ENCODE measurements at places on chromosomes 5 and 9. TPM values are rescaled to one million over a fixed set of nuclear protein-coding genes. Genes with fewer than 3 reads are reported as not detected.

DNA sequence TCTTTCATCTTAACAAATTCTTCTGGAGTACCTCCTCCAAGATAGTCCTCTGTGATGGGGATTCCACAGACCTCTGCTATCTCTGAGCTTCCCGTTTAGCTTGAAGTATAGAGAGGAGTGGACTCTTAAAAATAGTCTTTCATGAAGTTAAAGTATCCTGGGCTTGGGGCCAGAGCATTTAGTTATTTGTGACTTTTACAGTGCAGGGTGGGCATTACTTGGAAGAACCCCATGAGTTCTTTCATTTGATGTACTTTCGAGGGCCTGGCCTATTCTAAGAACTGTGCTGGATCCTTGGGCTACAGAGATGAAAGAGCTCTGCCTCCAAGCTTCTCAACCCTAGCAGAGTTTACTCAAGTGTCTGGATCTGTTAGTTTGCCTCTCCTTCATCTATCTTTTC is 131.5 kb downstream of the ZSWIM6 start:
- no peaks in the 10 kb centered on the region for H3K36me3 ChIP-seq
- no peak overlapping the region for H3K4me3 ChIP-seq
- no peak for DNase-seq
- no peak overlapping the region for H3K27ac ChIP-seq
- H3K27me3 ChIP-seq, result no peaks in the 10 kb centered on the region

GRCh38 chr5:23389291-23390101 is 117.9 kb upstream of the PRDM9 start:
- no peak overlapping the region for H3K27ac ChIP-seq
- H3K27me3 ChIP-seq, result no peaks in the 10 kb centered on the region
- no peaks in the 10 kb centered on the region for H3K36me3 ChIP-seq
- peaks cover 7% of the 10 kb centered on the region for H3K4me1 ChIP-seq
- no peak for DNase-seq

DNA sequence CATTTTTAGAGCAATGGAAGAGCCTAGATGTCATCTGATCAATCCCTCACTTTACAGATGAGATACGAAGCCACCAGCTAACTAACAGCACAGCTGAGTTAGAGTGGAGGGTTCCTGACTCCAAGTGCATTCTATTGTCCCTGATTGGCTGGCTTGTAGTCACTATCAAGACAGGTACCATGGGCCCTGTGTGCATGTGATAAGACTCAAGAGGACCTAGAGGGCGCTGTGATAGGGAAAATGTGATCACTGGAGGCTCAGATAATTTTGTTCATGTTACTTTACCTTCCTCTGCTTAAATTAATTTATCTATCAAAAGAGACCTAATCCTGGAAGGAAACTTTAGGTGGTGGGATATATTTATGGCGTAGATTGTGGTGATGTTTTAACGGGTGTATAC is 19.5 kb upstream of the SNAPC3 start:
- H3K27ac ChIP-seq, result no peak overlapping the region
- H3K27me3 ChIP-seq, result no peaks in the 10 kb centered on the region
- H3K4me1 ChIP-seq, result no peaks in the 10 kb centered on the region
- no peak overlapping the region for H3K4me3 ChIP-seq
- H3K36me3 ChIP-seq, result no peaks in the 10 kb centered on the region
- peak; percentile 12 for DNase-seq

DNA sequence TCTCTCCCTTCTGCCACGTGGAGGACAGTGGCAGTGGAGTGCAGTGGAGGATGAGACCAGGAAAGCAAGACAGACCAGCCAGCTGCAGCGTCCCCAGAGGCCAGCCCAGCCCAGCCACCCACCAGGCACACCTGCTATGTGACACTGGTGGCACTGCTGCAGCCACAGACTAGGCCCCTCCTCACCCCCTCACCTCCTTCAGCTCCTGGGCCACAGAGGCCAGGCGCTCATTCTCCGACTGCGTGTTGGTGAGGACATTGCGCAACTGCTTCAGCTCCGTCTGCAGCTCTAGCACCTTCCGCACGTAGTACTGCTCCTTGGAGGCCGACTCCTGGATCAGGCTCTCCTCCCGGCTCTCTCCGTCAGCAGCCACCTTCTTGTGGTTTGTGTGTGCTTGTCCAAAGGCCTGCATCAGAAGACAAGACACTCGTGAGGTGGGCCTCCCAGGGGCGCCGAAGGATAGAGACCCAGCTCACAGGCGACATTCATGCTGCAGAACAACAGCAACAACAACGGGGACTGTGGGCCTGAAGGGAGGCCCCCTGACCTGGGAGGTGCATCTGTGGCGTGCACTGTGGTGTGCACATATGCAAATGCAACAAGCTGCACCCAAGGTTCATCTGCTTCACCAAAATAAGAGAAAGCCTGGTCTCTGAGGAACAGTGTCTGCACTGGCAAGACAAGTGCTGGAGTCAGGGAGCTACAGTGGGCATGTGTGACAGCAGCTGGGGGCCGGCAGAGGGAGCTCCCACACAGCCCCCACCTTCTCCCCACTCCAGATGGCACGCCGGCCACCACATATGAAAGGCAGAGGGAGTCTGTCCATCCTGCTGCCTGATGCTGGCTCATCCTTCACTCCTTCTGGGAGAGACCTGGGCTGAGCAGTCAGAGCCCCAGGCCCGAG is 35.5 kb downstream of the BICD2 start:
- no peaks in the 10 kb centered on the region for H3K4me1 ChIP-seq
- H3K27me3 ChIP-seq, result no peaks in the 10 kb centered on the region
- H3K36me3 ChIP-seq, result no peaks in the 10 kb centered on the region
- no peak overlapping the region for H3K4me3 ChIP-seq

- H3K27ac ChIP-seq, result peak overlapping the region; percentile 80
- peak; percentile 99 for DNase-seq
- peaks cover 38% of the 10 kb centered on the region for H3K4me1 ChIP-seq
- H3K27me3 ChIP-seq, result no peaks in the 10 kb centered on the region
Observed at GRCh38 chr5:10601246-10602030, 37.6 kb downstream of the ANKRD33B start.

DNA sequence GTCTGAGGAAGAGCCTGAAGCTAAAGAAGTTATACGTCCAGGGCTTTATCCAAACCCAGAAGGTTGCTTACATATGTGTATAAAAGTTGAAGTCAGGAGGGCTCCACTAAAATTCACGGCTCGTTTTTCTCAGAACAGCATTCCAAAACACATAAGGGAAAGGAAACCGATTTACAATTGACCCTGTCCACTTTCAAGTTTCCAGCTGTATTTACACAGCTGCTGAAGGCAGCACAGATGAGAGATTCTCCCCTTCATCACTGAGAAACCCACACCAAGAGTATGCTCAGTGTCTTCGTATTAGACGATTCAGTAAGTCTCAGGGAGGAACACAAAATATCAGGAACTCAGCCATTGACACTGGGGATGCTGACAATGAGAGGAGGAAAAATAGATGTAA is 5.9 kb upstream of the NREP start:
- no peak for DNase-seq
- no peaks in the 10 kb centered on the region for H3K27me3 ChIP-seq
- H3K27ac ChIP-seq, result no peak overlapping the region
- H3K4me1 ChIP-seq, result peaks cover 7% of the 10 kb centered on the region
- H3K4me3 ChIP-seq, result no peak overlapping the region

GRCh38 chr5:63247651-63248050 is 669.0 kb downstream of the LRRC70 start:
- no peak overlapping the region for H3K4me3 ChIP-seq
- H3K36me3 ChIP-seq, result no peaks in the 10 kb centered on the region
- DNase-seq, result no peak
- H3K4me1 ChIP-seq, result peaks cover 15% of the 10 kb centered on the region
- no peaks in the 10 kb centered on the region for H3K27me3 ChIP-seq
- H3K27ac ChIP-seq, result no peak overlapping the region

DNA sequence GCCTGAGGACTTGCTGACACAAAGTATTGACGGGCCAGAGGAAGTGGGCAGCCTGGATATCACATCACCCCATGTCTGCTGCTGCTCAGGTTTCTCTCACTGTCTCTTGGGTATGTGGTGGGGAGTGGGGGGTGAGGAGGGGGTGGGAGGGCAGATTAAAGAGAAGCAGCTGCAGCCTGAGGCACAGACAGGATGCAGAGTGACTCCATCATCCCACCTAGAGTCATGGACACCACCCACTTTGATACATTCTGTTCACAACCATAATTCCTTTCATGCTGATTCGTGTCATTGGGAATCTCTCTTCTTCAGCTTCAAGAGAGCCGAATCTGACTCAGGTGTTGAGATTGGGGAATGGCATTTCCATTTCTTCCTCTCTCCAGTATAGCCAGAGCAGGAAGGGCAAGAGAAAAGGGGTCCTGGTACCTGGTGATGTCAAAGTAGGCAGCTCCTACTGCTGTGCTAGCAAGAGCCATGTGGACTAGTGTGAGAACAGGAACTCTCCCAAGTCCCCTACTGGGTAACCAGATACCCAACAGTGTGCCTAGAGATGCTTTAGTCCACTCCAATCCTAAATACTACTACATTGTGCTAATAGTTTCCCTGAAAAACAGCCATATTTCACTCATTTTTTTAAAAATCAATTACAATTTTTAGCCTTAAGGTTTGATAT is 22.4 kb downstream of the GRAMD2B start:
- H3K27ac ChIP-seq, result peak overlapping the region; percentile 95
- H3K4me3 ChIP-seq, result no peak overlapping the region
- H3K4me1 ChIP-seq, result peaks cover 44% of the 10 kb centered on the region
- DNase-seq, result peak; percentile 53

DNA sequence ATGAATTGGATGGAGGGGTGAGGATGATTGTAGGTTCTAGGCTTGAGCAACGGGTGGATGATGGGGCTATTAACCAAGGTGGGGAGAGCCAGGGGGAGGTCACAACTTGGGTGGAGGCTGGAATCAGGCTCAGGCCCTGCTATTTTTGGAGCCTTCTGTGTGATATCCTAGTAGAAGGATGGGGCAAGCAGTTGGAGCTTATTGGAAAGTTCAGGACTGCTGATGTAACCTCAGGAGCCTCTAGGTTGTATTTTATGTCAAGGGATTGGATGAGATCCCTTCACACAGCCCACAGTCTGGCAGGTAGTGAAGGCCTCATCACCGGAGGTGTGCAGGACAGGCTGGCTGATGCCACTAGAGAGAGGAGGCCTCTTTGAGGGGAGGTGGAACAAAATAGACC is 11.2 kb upstream of the RPS14 start:
- DNase-seq, result no peak
- no peaks in the 10 kb centered on the region for H3K4me1 ChIP-seq
- H3K4me3 ChIP-seq, result no peak overlapping the region
- no peaks in the 10 kb centered on the region for H3K36me3 ChIP-seq

GRCh38 chr5:39892708-39893107 is 467.9 kb upstream of the DAB2 start:
- H3K27me3 ChIP-seq, result no peaks in the 10 kb centered on the region
- H3K4me1 ChIP-seq, result peaks cover 8% of the 10 kb centered on the region
- H3K27ac ChIP-seq, result no peak overlapping the region
- H3K36me3 ChIP-seq, result no peaks in the 10 kb centered on the region
- DNase-seq, result peak; percentile 60

DNA sequence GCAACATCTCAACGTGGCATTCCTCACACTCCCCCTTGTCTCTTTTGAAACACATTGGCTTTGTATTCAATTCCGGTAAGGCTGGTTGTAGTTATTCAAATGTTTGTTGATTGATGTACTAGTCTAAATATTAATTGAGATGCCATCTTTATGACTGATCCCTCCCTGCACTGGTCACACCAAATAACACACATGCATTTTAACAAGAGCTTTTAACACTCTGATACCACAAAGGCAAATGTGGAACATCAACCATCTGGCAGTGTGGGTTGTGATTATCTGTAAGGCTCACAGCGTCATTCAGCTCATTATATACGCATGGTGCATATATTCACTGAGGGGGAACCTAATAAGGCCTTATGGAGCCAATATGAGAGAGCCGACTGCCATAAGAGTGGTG is 305.0 kb downstream of the TENT4A start:
- no peaks in the 10 kb centered on the region for H3K4me1 ChIP-seq
- no peak overlapping the region for H3K4me3 ChIP-seq
- H3K36me3 ChIP-seq, result no peaks in the 10 kb centered on the region
- no peak overlapping the region for H3K27ac ChIP-seq
- peaks cover 24% of the 10 kb centered on the region for H3K27me3 ChIP-seq

DNA sequence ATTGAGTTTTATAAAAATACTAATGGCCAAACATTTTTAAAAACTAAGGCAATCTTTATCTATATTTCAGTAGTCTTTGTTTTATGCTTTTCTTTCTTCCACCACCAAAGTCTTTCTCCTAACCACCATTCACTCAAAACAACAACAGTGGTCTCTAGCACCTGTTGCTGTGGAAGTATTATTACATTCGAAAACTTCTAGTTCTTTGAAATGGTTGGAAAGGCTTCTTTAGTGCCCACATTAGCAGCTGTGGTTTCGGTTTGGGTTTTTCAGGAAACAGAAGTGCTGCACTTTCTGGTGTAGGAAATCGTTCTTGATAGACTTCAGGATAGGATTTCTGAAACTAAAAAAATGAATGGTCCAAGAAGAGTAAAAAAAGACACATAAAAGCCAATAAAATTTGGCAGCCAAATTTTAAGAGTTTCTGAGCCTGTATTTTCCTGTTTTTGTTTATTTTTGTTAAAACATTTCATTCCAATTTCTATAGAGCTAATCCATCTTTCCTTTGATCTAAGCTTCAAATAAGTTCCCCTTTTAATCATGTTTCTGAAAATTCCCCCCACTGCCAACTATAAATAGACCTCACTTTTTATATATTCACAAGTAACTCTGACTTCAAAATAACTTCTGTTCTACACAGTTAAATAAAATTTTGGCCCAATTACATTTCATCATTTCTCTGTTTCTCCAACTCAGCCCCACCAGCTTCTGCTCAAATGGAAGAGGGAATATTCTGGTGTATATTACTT is 102.2 kb downstream of the DEPDC1B start:
- DNase-seq, result no peak
- no peaks in the 10 kb centered on the region for H3K36me3 ChIP-seq
- H3K27me3 ChIP-seq, result no peaks in the 10 kb centered on the region
- no peak overlapping the region for H3K4me3 ChIP-seq
- H3K27ac ChIP-seq, result no peak overlapping the region
- H3K4me1 ChIP-seq, result no peaks in the 10 kb centered on the region

- no peak overlapping the region for H3K4me3 ChIP-seq
- peak; percentile 10 for DNase-seq
- H3K27ac ChIP-seq, result no peak overlapping the region
- H3K4me1 ChIP-seq, result no peaks in the 10 kb centered on the region
- no peaks in the 10 kb centered on the region for H3K27me3 ChIP-seq
Observed at GRCh38 chr9:84970432-84970831, 300.9 kb downstream of the NTRK2 start.

SPINK7 gene
- total RNA-seq, result not detected

NUTM2G gene
- total RNA-seq, result not detected

IL7R gene
- total RNA-seq, result 7.1 TPM

PCDHB16 gene
- 0.46 TPM for total RNA-seq

ERAP2 gene
- total RNA-seq, result 9.6 TPM

SHB gene
- 56.4 TPM for total RNA-seq

PFDN1 gene
- 91.9 TPM for total RNA-seq

DIRAS2 gene
- total RNA-seq, result not detected

GFPT2 gene
- total RNA-seq, result 2.2 TPM

SERINC5 gene
- total RNA-seq, result 6.9 TPM

ATP6V1G1 gene
- 162 TPM for total RNA-seq

POU5F2 gene
- total RNA-seq, result 0.66 TPM

CARTPT gene
- total RNA-seq, result not detected

ZCCHC9 gene
- total RNA-seq, result 19.4 TPM
